ENCODE measurements at places on chromosomes 11 and 22. TPM values are rescaled to one million over a fixed set of nuclear protein-coding genes. Genes with fewer than 3 reads are reported as not detected.

- no peak for DNase-seq
- no peak overlapping the region for H3K27ac ChIP-seq
- peaks cover 5% of the 10 kb centered on the region for H3K36me3 ChIP-seq
- no peaks in the 10 kb centered on the region for H3K27me3 ChIP-seq
Observed at GRCh38 chr22:42994917-42995562, 19.9 kb downstream of the PACSIN2 start.

DNA sequence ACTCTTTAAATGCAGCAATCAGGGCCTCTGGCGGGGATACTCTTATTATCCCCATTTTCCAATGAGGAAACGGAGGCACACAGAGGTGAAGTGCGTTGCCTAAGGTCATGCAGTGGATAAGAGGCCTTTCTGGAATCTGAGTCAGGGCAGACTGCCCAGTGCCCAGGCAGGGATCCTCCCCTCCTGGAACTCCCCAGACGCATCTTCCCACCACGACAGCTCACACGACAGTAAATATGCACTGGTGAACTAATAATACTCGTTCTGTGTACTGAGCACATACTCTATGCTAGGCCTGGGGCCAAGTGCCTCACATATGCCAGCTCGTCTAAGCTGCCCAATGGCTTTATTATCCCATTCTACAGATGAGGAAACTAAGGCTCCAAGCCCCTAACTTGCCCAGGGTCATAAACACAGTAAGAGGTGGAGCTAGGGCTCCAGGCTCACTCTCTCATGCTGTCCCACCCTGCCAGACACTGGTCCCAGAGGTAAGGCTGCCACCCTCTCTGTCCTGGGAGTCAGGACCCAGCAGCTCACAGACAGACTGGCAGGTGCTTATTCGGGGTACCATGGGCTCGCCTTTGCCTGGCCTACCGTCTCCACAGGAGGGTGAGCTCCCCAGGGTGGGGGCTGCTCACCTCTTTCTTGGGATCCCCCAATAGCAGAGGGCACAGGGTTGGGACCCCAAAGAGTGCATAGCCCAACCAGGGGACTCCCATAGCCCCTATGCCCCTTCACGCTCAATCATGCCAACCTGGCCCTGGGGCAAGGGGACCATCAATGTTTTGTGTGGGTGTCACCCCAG lies 2.3 kb downstream of the IL2RB start:
- peaks cover 29% of the 10 kb centered on the region for H3K36me3 ChIP-seq
- no peaks in the 10 kb centered on the region for H3K27me3 ChIP-seq
- peaks cover 73% of the 10 kb centered on the region for H3K4me1 ChIP-seq
- peak; percentile 28 for DNase-seq
- H3K4me3 ChIP-seq = peak overlapping the region; percentile 78
- H3K27ac ChIP-seq = peak overlapping the region; percentile 46

GRCh38 chr11:8204596-8204995 lies 35.8 kb upstream of the RIC3 start:
- no peak overlapping the region for H3K4me3 ChIP-seq
- peaks cover 11% of the 10 kb centered on the region for H3K27me3 ChIP-seq
- no peak for DNase-seq
- no peak overlapping the region for H3K27ac ChIP-seq
- H3K4me1 ChIP-seq = peaks cover 5% of the 10 kb centered on the region
- H3K36me3 ChIP-seq = no peaks in the 10 kb centered on the region

GRCh38 chr11:119635041-119635740 lies 93.8 kb downstream of the NECTIN1 start:
- H3K27me3 ChIP-seq = no peaks in the 10 kb centered on the region
- no peaks in the 10 kb centered on the region for H3K4me1 ChIP-seq
- no peak overlapping the region for H3K4me3 ChIP-seq
- DNase-seq = no peak
- H3K27ac ChIP-seq = no peak overlapping the region

Gene MEI1
- total RNA-seq = 81.0 TPM

- no peak overlapping the region for H3K4me3 ChIP-seq
- H3K4me1 ChIP-seq = peaks cover 28% of the 10 kb centered on the region
- no peak overlapping the region for H3K27ac ChIP-seq
- DNase-seq = no peak
- H3K27me3 ChIP-seq = no peaks in the 10 kb centered on the region
- no peaks in the 10 kb centered on the region for H3K36me3 ChIP-seq
Observed at GRCh38 chr22:22749167-22749758, 104.8 kb downstream of the GGTLC2 start.

DNA sequence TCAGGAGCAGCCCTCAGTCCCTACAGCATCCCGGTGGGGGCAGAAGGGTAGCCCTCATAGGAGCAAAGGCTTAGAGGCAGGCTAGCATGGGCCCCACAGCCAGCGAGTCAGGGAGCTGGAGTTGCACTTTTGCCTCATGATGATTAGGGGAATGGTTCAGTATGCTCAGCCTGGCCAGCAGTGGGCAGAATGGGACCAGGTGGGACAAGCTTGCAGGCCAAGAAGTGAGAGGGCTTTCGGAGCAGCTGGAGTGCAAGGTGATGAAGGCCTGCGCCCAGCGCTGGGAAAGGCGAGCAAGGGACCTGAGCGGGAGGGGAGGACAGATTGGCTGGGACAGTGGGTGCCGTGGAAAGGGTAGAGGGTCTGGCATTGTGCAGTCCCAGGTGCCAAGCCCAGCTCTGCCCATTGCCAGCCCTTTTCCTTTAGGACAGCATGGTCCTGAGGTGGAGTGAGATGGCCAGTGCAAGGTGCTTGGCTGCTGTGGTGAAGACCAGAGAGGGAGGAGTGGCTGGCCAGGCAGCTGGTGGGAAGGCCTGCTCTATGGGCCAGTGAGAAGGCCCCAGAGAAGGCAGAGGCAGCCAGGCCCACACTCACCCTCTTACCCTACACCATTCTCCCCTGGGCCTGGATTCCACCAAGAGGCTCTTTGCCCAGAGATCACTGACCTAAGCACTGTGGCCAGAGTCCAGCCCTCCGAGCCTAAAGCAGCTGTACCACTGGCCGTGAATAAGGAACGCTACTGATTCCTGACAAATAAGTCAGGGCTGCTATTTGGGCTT lies 47.9 kb upstream of the SUSD2 start:
- peaks cover 18% of the 10 kb centered on the region for H3K4me1 ChIP-seq
- H3K36me3 ChIP-seq = peaks cover 45% of the 10 kb centered on the region
- no peaks in the 10 kb centered on the region for H3K27me3 ChIP-seq
- DNase-seq = peak; percentile 48

GRCh38 chr11:67277231-67277961 lies 11.1 kb downstream of the GRK2 start:
- peak overlapping the region; percentile 76 for H3K27ac ChIP-seq
- H3K27me3 ChIP-seq = no peaks in the 10 kb centered on the region
- DNase-seq = peak; percentile 92
- H3K4me1 ChIP-seq = peaks cover 100% of the 10 kb centered on the region
- peak overlapping the region; percentile 43 for H3K4me3 ChIP-seq
- H3K36me3 ChIP-seq = peaks cover 87% of the 10 kb centered on the region

DNA sequence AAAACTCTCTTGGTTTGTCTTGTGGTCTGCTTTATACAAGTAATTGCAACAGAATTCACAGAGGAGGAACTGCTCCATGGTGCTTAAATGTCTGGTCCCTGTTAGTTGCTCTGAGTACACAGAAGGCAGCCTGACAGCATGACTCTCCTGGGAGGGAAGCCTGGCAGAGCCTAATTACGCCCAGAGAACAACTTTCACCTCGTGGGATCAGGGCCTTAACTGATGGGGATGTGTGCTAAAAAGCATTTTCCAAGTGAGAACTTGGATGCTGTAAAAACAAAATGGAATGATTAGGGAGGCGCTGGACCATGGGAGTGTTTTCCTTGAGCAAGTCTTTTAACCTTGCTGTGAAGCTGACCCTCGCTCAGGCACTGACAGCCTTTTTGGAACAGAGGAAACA lies 154.0 kb upstream of the TENM4 start:
- no peaks in the 10 kb centered on the region for H3K27me3 ChIP-seq
- no peak overlapping the region for H3K4me3 ChIP-seq
- H3K36me3 ChIP-seq = no peaks in the 10 kb centered on the region
- no peak for DNase-seq

DNA sequence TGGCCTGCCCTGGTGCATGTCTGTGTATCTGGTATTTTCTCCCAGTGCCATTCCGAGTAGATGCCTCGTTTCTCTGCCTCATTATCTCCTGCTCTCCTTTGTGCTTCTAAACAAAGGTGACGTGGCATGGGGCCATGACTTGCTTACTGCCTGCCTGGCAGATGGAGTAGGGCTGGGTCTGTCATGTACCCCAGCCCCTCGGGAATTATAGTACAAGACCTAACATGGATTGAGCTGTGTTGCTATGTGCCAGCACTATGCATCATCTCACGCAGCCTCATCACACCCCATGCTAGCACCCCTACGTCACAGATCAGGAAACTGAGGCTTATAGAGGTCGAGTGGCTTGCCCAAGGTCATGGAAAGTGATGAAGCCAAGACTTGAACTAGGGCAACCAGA lies 88.1 kb downstream of the GALNT18 start:
- H3K4me1 ChIP-seq = no peaks in the 10 kb centered on the region
- no peak for DNase-seq
- no peak overlapping the region for H3K27ac ChIP-seq
- no peaks in the 10 kb centered on the region for H3K36me3 ChIP-seq

Gene RIMBP3B
- total RNA-seq = 0.36 TPM

Gene CRYBB2
- not detected for total RNA-seq

Gene OR56A4
- total RNA-seq = not detected

Gene CASP5
- total RNA-seq = not detected

Gene TRIM49
- not detected for total RNA-seq

Gene MOGAT2
- not detected for total RNA-seq

Gene LIF
- 0.17 TPM for total RNA-seq

All from CD4-positive, alpha-beta T cell (primary cell).